ENCODE measurements at places on chromosomes 16 and 17. TPM values are rescaled to one million over a fixed set of nuclear protein-coding genes. Genes with fewer than 3 reads are reported as not detected.
A peak's percentile ranks its signal among the peaks of the same experiment; 100 is the strongest.

GRCh38 chr16:5903153-5903552 is 805.6 kb upstream of the EEF2KMT start:
- DNase-seq: no peak

DNA sequence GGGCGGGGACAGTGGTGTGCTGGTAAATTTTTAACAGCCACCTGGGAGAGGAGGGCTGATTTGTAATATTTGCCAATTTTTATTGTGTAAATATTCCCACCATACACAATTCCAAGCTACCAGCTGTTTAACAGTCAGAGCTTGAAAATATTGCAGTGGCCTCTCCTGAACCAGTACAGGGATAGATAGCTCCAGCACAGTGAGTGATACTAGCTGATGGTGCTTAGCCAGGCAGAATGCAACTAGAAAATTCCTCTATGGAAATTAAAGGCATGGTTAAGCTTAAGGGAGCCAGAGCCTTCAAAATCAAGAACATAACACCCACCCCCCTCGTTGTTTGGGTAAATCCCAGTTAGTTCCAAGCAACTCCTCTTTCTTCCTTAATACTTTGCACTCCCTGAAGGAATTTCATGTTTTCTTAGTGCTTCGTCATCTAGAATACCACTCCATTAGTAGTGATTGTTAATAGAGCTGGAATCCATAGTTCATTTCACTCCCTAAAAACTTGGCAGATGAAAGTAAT is 96.6 kb downstream of the CYB561 start:
- no peak for DNase-seq

DNA sequence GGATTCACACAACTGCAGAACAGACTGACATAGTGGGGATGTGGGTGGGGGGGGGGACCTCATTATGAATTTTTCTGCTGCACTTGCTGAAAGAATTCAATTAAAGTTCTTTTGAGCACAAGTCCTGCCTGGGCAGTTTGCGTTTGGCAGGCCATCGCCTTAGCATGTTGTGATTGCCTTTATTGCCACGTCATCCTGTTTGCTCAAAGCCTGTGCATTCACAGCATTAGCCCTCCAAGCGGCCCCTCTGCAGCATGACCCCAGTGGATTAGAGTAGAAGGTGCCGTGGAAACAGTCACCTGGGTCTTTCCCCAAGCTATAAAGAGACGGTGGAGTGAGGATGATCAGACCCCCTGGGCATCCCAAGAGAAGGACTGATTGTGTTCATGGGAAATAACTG is 17.2 kb downstream of the MSI2 start:
- DNase-seq: no peak

GRCh38 chr17:82959242-82959930 is 119.6 kb upstream of the ZNF750 start:
- peak; percentile 38 for DNase-seq

DNA sequence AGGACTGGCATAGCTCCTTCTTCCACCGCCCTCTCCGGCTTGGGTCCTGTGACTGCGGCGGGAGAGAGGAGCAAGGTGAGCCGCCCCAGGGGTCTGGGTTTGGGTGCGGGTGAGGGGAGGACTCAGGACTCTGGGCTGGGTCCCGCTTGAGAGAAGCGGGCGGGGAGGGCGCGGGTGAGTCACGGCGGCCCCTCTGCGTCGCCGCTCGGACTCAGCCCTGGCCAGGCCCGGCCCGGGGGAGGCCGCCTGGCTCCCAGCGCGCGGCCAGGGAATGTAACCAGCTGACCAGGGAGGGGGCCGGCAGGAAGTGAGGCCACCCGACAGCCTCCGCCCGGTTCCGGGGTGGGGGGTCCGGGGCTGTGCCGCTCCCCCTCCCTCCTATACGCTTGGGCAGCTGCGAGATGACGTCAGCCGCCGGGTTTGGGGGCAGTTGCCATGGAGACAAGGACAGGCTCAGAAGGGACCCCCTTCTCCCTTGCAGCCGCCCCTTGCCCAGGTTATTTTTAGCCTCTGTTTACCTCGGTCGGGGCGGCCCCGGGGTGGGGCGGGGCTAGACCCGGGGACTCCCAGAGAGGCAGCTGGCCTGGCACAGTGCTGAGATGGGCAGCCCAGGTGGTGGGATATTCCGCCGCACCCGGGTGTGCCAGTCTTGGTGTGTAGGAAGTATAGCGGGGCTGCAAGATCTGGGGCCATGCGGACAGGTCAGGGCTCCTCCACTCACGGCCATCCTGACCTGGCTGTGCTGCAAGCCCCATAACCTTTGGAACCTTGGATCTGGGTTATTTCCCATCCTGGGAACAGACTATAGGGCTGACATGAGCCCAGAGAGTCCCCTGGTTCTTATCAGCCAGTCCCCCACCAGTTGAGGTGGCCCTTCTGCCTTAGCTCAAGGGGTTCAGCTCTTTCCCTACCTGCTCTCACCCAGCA is 1.6 kb downstream of the RIPOR1 start:
- peak; percentile 67 for DNase-seq

- DNase-seq: no peak
Observed at GRCh38 chr17:78522031-78522809, 55.0 kb downstream of the DNAH17 start.

DNA sequence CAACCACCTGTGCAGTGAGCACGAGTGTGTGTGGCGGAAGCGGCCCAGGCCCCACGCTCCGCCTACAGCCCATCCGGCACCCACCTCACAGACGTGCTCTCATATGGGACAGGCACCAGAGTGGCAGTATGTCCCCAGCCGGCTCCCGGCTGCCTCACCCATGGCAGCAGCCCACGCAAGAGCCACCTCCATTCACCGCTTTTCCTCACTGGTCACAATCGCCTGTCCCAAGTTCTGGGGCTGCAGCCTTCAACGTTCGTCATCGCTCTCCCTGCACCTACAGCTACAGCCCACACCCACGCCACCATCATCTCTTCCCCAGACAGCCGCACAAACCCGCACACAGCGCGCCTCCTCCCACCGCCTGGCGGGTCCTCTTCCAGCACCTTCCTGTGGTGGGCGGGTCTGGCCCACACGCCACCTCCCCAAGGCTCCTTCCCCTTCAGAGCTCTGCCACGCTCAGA is 17.5 kb upstream of the TRAP1 start:
- DNase-seq: no peak

GRCh38 chr16:86578611-86579267 is 390 bp downstream of the FOXL1 start:
- DNase-seq: no peak

GRCh38 chr17:4764595-4764994 is 7.1 kb upstream of the TM4SF5 start:
- DNase-seq: no peak

GRCh38 chr17:35731917-35732805 is 722 bp downstream of the RASL10B start:
- peak; percentile 42 for DNase-seq

DNA sequence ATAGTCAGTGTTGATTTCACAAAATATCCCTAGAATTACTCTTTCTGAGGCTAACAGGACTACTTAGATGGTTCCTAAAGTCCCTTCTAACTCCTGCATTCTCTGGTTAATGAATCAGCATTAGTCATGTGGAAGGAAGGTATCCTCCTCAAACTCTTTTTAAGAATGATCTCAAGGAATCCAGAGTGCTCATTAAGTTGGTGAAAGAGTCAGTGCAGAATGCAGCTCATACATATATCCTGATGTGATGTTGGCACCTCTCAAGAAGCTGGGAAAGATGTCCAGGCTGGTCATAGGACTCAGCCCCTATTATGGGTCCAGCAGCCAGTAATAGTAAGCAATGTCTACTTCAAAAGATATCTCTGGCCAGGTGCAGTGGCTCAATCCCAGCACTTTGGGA is 65.5 kb downstream of the PIGL start:
- no peak for DNase-seq

GRCh38 chr16:19168371-19169081 is 486 bp downstream of the SYT17 start:
- peak; percentile 70 for DNase-seq

DNA sequence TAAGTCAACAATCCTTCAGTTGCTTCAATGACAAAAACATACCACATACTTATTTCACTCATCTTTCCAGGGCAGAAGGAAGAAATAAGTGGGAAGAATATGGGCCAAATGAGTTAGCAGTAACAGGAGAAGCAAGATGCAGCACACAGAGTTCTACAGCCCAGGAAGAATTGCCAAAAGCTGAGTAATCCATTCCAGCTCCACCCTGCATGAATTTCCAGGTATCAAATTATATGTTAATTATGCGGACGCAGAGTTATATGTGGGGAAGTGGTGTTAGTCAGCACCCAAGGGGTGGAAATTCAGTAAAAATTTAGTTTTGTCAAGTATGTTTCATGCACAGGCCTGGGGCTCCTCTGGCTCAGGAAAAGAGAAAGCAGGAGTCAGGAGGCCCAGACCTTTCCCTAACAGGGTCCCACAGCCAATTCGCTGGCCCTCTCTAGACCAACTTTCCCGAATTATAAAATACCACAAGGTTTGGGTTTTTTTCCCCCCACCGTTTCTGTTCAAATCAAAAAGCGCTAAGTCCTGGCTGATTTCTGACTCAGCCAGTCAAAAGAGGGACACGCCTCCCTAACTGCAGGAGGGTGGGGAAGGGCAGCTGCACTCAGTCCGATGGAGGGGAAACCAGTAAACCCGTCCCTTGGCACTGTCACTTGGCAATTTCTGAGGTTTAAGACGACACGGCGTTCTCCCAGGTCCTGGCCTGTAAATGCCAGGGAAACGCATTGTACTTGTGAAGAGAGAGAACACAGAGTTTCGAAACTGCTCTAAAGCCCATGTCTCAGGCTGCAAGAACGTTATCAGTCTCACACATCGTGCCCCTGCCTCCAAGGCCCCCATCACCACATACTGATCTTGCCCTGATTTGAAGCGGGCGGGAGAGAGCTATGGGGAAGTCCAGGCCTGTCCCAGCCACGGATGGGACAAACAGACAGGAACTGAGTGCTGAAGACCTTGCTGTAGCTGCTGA is 58.1 kb downstream of the ZFHX3 start:
- DNase-seq: no peak

GRCh38 chr16:3589441-3589921 is 12.3 kb upstream of the NLRC3 start:
- DNase-seq: no peak

DNA sequence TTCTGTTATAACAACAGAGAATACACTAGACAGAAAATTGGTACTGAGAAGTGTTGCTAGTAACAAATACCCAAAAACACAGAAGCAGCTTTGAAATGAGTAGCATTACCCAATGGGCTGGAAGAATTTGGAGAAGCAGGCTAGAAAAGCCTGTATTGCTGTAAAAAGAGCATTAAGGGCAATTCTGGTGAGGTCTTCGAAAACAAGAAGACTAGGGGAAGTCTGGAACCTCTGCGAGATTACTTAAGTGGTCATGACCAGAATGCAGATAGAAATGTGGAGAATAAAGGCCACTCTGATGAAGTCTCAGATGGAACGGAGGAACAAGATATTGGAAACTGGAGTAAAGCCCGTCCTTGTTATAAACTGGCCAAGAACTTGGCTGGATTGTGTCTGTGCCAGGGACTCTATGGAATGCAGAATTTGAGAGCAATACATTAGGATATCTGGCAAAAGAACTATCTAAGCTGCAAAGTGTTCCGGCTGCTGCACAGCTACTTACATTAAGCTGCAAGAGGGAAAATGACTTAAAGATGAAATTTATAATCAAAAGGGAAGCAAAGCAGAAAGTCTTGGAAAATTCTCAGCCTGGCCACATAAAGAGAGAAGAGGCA is 44.9 kb upstream of the PEMT start:
- DNase-seq: no peak

GRCh38 chr16:15648135-15648730 is 1.8 kb upstream of the NDE1 start:
- no peak for DNase-seq

DNA sequence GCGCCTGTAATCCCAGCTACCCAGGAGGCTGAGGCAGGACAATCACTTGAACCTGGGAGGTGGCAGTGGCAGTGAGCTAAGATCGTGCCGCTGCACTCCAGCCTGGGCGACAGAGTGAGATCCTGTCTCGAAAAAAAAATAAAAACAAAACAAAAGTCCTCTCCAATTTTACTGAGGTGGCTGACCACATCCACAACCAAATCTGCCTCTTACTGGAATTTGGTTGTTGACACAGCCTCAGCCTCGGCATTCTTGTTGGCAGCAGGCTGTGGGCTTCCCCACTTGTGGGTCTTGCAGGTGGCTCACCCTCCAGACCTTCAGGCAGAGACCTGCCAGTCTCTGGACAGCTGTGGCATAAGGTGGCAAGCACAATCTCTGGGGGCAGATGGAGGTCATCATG is 15.6 kb downstream of the B4GALNT2 start:
- no peak for DNase-seq

DNA sequence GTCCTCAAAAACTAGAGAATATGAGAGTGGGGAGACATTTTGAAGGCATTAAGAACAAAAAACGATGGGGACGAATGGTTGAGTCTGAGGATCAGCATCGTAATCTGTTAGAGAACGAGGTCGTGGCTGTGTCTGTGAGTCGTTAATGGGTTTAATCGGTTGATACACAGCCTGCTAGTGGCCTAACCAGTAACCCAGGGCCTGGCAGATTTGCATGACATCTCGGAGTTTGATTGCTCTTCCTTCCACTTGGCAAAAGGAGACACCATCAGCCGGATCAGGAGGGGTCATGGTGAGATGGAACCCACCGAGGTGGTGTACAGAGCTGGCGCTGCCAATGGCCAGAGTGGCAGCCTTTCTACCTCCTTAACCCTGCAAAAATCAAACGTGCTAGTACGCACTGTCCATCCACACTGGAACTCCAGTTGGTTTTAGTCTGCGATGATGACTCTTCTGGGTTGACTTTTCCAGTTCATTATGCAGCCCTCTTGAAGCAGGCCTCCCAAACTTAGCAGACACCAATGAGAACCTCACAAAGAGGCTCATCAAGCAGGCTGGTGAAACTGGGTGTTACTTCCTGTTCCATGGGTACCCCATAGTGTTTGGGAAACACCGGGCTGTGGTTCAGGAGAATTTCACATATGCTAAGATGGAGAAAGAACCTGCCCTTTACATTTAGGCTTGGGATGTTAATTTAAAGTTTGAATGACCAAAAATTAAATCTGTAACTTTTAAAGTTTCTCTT is 4.1 kb downstream of the HS3ST3B1 start:
- no peak for DNase-seq

GRCh38 chr16:1772908-1773702 is at the start of gene MRPS34:
Gene MRPS34 (minus strand): TSS chr16:1773134. CDS start chr16:1773119, 15 bp downstream.
- peak; percentile 87 for DNase-seq

GRCh38 chr17:9944704-9945103 is 39.6 kb upstream of the RCVRN start:
- no peak for DNase-seq

- DNase-seq: no peak
Observed at GRCh38 chr17:62996221-62996620, 30.2 kb downstream of the TANC2 start.

- no peak for DNase-seq
Observed at GRCh38 chr17:80663781-80664206, 119.2 kb downstream of the RPTOR start.

- DNase-seq: no peak
Observed at GRCh38 chr16:4795828-4796572, 831 bp downstream of the SMIM22 start.

MMP2 gene
- 5.4 TPM for total RNA-seq

FBXL16 gene
- total RNA-seq: 0.30 TPM

CNP gene
- 31.4 TPM for total RNA-seq

PRR35 gene
- total RNA-seq: not detected

PMFBP1 gene
- total RNA-seq: 0.48 TPM

CCL17 gene
- not detected for total RNA-seq

MLKL gene
- total RNA-seq: 2.9 TPM

Measured in left lobe of liver (tissue), 2 donors.